ENCODE measurements at places on chromosomes 12 and 14. TPM values are rescaled to one million over a fixed set of nuclear protein-coding genes. Genes with fewer than 3 reads are reported as not detected.

SPIC gene
- not detected for total RNA-seq

CCDC198 gene
- total RNA-seq, result not detected

GNS gene
- total RNA-seq, result 285 TPM

COCH gene
- total RNA-seq, result 0.16 TPM

CLECL1 gene
- not detected for total RNA-seq

CLEC1B gene
- not detected for total RNA-seq

RFX4 gene
- total RNA-seq, result not detected

SSPN gene
- total RNA-seq, result under 0.01 TPM

GSC gene
- total RNA-seq, result not detected
